ENCODE measurements at places on chromosomes 12 and 14.

GRCh38 chr12:112611908-112612307, 179.6 kb upstream of the RPH3A start:
- no peak for DNase-seq

DNA sequence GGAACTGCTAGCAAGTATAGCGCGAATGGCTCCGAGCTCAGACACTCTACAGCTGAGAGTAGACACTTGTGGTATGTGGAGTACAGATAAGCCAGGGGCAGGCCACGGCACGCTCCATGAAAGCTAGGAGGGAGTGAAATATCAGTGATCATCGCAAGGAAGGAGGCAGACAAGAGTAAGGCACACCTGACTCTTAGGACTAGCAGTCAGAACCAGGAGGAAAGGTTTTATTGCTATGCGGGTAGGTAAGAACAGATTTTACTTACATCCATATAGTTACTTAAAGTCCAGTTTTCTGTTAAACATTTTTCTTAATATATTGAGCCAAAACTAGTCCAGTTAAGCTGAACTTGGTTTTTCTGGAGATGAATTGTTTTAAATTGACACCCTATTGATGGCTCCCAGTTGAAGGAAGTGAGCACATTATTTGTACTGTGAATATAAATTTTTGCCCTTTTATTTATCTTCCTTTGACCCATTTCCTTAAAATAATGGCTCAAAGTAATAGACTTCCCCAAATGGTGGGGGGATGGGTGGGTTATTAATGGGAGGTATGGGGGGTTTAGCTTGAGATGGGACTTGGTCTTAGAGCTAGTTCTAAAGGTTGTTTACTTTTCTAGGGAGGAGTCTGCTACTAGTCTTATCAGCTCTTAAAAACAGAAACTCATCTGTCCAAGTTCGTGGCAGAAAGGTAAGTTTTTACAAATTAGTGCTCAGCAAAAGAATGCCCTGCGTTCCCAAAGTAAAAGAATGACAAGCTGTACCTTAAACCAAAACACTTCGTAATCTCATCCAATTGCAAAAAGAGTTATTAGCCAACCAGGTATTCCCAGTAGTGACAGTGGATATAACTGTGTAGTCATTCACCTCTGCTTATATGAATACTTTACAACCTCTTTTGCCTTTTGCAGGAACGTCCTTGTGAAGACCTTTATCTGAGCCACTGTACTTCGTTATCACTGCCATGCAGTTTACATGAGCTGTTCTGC, 5.8 kb downstream of the HNRNPA1 start:
- no peak for DNase-seq

GRCh38 chr14:88198446-88198845, 124.6 kb downstream of the KCNK10 start:
- DNase-seq: no peak

- no peak for DNase-seq
Observed at GRCh38 chr14:57751400-57751799, 114.5 kb downstream of the SLC35F4 start.

- no peak for DNase-seq
Observed at GRCh38 chr12:99282624-99283023, 364.9 kb upstream of the GARIN6 start.

DNA sequence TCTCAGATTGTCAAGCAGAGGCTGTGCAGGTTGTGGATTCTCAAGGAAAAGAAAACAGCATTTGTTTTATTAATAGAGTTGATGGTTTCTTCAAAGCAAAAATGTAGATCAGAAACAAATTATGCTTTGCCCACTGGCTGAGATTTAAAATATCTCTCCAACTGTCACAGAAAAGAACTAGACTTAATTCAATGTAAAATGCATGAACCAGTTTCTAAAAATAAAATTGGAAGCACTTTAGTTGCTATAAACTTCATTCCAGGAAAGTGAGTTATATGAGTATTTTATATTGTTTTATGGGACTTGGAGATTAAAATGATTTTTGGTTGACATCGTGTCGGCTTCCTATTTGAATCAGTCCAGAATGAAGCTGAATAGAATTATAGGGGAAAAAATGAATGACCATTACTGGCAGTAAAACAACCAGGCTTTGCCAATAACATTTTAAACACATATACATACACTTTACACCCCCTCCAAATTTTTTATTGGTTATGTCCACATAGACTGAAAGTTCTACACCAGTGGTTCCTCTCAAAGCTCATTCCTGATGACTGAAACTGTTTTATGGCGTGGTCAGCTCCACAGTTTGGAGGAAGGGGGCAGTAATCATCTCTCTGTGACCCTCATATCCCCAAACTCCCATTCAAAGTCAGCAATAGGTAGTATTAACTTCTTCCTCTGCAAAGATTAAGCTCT, 55.5 kb upstream of the DAAM1 start:
- DNase-seq: no peak

DNA sequence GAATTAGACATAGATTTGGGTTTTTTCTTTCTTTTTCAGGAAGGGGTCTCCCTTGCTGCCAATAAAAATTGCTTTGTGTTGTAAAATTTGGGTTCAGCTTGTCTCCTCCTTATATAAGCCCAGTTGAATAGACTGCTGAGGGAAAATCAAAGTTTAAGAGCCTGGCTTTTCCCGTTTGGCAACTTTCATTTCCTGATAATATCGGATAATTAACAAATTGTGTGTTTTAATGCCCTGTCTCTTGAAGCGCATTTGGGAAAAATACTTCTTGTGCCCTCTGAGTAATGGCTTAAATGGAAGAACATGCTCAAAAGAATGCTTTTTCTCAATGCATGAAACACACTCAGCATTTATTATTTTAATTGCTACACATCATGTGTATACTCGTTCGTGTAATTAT, 198.0 kb upstream of the DCN start:
- no peak for DNase-seq

DNA sequence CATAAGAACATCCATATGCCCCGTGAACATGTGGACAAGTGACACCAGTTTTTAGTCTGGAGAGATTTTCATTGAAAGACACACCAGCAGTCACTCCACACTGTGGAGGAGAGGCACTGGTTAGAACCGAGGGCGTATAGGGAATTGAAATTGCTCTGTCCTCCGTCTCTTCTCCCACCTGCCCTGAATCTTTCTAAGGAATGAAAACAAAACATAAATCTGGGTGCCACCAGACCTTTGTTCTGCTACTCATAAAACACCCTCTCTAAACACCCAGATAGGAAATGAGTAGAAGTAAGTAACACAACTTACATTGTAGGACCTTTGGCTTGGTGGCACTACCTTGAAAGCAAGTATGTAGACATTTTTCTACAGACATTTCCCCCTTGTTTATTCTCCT, 37.1 kb upstream of the STON2 start:
- DNase-seq: no peak

DNA sequence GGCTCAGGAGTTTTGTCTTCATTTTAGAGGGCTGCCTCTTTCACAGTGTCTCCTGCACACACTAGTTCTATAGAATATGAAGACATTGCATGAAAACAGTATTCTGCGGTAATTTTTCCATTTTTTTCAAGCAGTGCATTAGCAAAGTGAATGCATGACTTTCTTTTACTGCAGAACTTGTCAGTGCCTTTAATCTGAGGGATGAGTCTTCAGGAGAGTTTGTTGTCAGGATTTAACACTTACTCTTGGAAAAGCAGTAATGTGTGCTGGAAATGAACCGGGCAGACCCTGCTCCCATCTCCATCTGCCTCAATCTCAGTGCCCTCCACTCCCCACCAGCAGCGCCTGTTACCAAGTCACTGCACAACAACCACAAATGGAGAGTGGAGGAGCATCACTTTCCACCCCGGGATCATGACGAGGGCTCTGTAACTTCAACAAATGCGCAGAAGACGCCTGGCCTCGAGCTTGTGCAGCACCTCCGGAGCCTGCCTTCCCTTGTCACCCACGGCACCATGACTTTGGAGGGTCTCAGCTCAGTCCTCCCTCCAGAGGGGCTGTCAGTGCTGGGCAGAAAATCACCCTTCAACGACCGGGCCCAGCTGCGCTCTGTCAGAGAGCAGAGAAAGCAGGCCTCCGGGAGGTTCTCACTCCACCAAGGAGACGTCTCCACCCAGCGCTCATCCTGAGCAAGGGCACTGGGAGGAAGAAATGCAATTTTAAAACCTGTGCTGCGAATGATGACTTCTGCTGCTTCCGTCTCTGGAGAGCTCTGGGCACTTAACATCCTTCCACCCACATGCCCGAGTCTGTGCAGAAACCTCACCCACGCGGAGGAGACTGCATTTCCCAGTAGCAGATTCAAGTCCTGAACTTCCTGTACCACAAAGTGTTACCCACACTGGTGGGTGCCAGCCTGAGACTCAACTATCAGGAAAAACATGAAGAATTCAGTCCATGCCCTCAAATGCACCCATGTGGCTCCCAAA, 255.7 kb downstream of the ADGRD1 start:
- DNase-seq: no peak

DNA sequence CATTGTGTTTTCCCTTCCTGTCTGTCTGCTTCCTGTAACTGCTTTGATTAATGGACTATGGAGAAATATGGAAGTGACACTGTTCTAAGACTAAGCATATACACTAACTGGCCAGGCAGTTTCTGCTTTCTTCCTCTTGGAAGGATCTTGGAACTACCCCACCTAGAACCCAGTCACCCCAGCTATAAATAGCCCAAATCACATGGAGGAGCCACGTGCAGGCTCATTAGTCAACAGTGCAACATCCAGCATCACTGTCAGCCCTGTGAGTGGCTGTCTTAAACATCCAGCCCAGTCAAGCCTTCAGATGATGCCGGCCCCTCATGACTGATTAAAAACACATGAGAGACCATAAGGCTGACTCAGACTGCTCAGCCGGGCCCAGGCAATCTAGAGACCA, 39.2 kb downstream of the BCAT1 start:
- DNase-seq: peak; percentile 93

- DNase-seq: no peak
Observed at GRCh38 chr14:86640288-86640687, 1110.3 kb downstream of the FLRT2 start.

- DNase-seq: peak; percentile 64
Observed at GRCh38 chr14:99995700-99996356, 69.4 kb upstream of the EVL start.

- DNase-seq: no peak
Observed at GRCh38 chr14:69963966-69964365, 84.8 kb downstream of the SMOC1 start.

GRCh38 chr14:26963711-26964110, 365.9 kb upstream of the NOVA1 start:
- no peak for DNase-seq

DNA sequence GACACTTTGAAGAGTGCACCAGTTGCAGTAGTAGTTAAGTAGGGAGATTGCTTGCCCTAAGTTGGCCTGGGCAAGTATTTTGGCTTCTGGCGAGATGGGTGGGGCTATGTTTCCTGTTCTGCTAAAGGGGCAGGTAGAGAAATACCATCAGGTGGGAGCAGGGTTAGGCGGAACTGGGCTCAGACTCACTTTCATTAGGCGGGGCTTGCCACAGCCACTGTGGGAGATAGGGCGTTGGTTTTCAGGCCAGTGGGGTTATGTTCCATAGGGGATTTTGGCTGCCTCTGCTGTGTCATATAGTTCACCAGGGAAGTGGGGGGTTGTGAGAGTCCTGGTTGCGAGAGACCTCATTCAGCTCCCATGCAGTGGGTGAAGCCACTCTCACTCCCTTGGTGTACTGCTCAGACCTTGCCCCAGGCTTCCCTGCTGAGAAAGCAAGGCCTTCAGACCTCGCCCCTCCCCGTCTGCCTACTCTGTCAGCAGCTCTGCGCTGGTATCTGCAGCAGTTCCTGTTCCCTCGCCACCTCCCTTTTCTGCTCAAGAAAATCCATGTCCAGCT, 43.3 kb downstream of the AEBP2 start:
- DNase-seq: no peak

GRCh38 chr12:76432733-76433132, 84.5 kb upstream of the BBS10 start:
- no peak for DNase-seq

DNA sequence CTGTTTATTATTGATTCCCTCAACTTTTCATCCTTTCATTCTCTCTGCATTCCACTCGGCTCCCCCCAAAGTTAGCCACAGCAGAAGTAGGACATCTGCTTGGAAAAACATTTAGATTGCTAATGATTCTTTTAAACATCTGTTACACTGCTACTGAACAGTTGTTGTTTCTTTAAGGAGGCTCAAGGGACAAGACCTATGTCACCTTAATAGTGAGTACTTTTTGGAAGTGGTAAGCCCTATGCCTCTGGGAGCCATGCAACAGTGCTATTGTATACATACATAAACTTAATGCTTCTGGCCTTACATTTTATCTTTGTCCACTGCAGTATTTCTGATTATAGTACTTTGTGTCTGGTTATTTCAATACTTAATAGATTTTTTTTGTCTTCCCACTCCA, 628.2 kb upstream of the FOXG1 start:
- DNase-seq: no peak

- DNase-seq: no peak
Observed at GRCh38 chr14:54186821-54187763, 209.7 kb upstream of the CDKN3 start.

DNA sequence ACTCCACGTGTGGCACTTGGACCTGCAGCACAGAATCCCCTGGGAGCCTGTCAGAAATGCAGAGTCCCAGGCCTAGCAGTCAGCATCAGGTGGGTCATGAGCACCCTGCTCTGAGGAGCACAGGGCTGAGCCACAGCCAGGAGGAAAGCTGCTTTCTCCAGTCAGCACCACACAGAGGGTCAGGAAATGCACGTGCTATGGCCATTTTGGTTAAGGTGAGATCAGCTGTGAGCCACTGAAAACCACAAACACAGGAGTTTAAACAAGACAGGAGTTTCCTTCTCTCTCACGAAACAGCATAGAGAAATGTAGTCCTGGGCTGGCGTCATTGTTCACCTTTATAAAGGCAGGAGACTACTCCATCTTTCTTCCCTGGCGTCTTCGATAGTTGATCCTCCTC, 204.5 kb upstream of the SFSWAP start:
- DNase-seq: no peak

- DNase-seq: peak; percentile 16
Observed at GRCh38 chr14:68039593-68039992, 220.0 kb downstream of the RAD51B start.

DNA sequence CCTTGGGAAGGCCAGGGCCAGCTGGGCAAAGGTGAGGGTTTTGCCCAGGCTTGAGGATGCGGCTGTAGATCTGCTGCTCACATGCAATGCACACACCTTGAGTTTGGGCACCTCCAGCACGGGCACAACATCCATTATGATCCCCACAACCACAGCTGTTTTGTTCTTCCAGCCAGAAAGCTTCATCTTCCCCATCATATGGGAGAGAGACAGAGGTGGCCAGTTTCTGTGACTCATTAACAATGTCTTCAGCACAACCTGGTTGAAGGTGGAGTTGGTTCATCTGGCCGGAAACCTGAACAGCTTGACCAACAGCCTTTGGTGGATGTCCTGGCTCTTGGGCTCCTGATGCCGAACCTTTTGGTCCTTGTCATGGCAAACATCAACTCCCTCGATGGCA, 163.7 kb upstream of the CCND2 start:
- DNase-seq: no peak

GRCh38 chr12:50220363-50220995, 53.3 kb upstream of the CERS5 start:
- DNase-seq: peak; percentile 69

DNA sequence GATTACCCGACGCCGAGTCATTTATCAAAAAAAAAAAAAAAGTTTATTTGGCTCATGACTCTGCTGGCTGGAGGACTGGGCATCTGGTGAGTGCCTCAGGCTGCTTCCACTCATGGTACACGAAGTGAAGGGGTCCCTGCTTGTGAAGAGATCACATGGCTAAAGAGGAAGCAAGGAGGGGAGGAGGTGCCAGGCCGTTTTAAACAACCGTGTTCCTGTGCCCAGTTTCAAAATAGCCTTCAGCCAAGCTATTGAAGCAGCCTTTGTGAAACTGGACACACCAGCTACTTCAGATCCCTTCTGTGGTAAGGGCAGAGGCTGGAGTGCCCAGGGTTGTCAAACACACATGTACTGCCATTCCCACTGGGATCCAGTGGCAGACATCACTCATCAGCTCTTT, 7.6 kb downstream of the POP5 start:
- no peak for DNase-seq

Data from EL (cell line).